ENCODE measurements at places on chromosomes 7 and 10. TPM values are rescaled to one million over a fixed set of nuclear protein-coding genes. Genes with fewer than 3 reads are reported as not detected.
A peak's percentile ranks its signal among the peaks of the same experiment; 100 is the strongest.

ZNF239 gene
- 6.3 TPM for total RNA-seq

TAS2R41 gene
- not detected for total RNA-seq

GRCh38 chr7:158442260-158442659, 145.4 kb downstream of the PTPRN2 start:
- H3K36me3 ChIP-seq: no peaks in the 10 kb centered on the region
- H3K27ac ChIP-seq: no peak overlapping the region
- no peaks in the 10 kb centered on the region for H3K27me3 ChIP-seq
- H3K4me1 ChIP-seq: no peaks in the 10 kb centered on the region
- no peak for DNase-seq

GSDME gene
- 63.6 TPM for total RNA-seq

LDB3 gene
- under 0.01 TPM for total RNA-seq

BAIAP2L1 gene
- total RNA-seq: 4.2 TPM

DNA sequence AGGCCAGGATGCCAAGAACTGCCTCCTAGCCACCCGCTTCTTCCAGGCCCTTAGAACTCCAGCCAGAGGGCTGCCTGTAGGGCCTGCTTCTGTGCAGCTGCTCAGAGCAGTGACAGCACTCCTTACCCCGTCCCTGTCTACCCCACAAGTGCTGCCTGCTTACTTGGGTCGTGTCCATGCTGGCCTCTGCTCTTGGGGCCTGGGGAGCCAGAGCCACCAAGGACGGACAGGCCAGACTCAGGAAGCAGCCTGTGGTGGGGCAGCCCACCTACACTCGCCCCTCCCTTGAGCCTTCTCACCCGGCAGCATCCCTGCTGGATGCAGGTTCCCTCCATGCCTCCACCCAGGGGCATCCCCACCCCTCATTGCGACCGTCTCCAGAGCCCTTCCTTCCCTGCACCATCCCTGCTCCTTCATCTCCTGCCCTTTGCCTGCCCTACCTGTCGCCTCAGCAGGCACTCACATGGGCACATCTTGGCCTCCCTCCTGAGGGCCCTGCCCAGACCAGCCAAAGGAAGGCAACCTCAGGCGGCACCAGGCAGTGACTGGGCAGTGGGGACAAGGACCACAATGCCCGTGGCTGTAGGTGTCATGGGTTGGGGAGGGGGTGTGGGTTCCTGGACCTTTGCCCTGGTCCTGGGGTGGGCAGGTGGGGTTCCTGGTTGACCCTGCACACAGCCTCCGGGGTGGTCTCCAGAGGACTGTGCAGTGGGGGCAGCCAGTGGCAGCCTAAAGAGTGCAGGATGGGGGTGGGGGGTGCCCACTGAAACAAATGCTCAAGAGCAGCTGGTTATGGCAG, 78.0 kb upstream of the TNS3 start:
- H3K4me1 ChIP-seq: peaks cover 4% of the 10 kb centered on the region
- H3K4me3 ChIP-seq: no peak overlapping the region
- no peak for DNase-seq
- no peaks in the 10 kb centered on the region for H3K36me3 ChIP-seq
- no peak overlapping the region for H3K27ac ChIP-seq

DNA sequence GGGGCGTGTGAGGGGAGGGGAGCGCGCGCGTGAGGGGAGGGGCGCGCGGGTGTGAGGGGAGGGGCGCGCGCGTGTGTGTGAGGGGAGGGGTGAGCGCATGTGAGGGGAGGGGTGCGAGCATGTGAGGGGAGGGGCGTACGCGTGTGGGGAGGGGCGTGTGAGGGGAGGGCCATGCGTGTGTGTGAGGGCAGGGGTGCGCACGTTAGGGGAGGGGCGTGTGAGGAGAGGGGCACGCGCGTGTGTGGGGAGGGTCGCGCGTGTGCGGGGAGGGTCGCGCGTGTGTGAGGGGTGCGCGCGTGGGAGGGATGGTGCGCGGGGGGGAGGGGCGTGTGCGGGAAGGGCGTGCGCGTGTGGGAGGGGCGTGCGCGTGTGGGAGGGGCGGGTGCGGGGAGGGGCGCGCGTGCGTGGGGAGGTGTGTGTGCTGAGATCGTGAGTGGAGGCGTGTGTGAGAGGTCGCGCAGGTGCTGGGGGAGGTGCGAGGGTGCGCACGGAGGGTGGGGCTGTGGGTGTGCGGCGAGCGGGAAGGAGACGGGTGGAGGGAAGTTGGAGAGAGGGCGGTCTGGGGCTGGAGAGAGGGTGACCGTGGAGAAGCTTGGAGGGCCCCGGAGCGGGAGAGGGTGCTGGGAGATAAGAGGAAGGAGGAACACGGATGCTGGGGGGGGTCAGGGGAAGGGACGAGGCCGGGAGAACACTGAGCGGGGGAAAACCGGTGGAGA, 19.7 kb downstream of the MXI1 start:
- H3K4me1 ChIP-seq: peaks cover 6% of the 10 kb centered on the region
- H3K36me3 ChIP-seq: no peaks in the 10 kb centered on the region
- H3K4me3 ChIP-seq: peak overlapping the region; percentile 86

GRCh38 chr10:18650404-18650997, 886 bp downstream of the NSUN6 start:
- peak overlapping the region; percentile 78 for H3K27ac ChIP-seq
- peak overlapping the region; percentile 98 for H3K4me3 ChIP-seq
- H3K36me3 ChIP-seq: no peaks in the 10 kb centered on the region
- no peaks in the 10 kb centered on the region for H3K27me3 ChIP-seq
- H3K4me1 ChIP-seq: peaks cover 15% of the 10 kb centered on the region
- peak; percentile 14 for DNase-seq

OPALIN gene
- total RNA-seq: not detected

ASB10 gene
- not detected for total RNA-seq

PTEN gene
- total RNA-seq: 93.9 TPM

DNA sequence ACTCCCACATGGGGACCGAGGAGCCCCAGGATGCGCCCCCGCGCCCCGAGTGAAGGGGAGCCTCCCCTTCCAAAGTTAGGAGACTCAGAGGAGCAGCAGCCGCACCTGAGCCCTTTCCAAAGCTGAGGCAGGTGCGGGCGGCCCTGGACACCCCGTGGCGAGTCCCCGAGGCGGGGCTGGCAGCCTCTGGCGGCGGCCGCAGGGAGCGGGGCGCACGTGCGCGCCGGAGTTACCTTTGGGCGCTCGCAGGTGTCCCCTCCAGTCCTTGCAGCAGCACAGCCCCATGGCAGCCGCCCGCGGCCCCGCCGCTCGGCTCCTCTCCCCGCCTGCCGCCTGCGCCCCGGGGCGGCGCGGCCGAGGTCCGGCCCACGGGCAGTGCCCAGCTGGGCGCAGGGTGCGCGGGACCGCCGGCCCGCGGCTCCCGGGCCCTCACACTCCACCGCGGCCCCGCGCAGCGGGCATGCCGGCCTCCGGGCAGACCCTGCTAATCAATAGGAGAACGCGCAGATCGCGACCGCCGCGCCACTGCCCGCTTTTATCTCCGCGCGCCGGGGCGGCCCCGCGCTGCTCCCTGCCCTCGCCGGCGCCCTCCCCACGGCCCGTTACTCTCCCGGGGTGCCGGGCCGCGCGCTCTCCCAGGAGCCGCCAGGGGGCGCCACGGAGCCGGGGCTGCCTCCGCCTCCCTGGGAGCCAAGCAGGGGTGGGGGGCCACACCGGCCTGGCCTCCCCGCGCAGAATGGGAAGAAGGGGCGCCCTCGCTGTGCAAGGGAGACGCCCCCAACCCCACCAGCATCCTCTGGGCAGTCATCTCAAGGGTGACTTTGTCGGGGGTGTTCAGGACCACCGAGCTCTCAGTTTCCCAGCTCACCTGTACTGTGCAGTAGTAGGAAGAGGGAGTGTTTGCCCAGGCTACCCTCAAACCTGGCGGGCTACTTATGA, 80.8 kb downstream of the ARHGAP22 start:
- peak overlapping the region; percentile 68 for H3K4me3 ChIP-seq
- no peak overlapping the region for H3K27ac ChIP-seq
- H3K36me3 ChIP-seq: no peaks in the 10 kb centered on the region
- peaks cover 39% of the 10 kb centered on the region for H3K4me1 ChIP-seq

DNA sequence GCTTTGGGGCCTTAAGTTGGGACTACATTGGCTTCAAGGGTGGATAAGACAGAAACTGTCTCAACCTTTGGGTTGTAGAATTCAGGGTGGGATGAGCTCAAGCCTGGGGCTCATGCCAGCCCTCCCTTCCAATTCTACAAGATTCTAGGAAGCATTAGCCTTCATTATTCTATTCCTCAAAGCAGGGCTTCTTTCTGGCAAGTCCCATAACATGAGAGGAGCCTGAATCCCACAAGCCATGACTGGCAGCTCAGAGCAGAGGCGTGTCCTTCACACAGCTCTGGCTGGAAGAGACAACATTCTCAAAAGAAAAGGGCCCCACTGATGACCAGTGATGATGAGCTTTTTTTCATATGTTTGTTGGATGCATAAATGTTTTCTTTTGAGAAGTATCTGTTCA, 187.6 kb downstream of the PLXNA4 start:
- H3K4me1 ChIP-seq: no peaks in the 10 kb centered on the region
- DNase-seq: no peak
- H3K36me3 ChIP-seq: no peaks in the 10 kb centered on the region
- H3K27me3 ChIP-seq: no peaks in the 10 kb centered on the region
- no peak overlapping the region for H3K4me3 ChIP-seq

CYP3A5 gene
- not detected for total RNA-seq

CH25H gene
- 34.9 TPM for total RNA-seq

DNA sequence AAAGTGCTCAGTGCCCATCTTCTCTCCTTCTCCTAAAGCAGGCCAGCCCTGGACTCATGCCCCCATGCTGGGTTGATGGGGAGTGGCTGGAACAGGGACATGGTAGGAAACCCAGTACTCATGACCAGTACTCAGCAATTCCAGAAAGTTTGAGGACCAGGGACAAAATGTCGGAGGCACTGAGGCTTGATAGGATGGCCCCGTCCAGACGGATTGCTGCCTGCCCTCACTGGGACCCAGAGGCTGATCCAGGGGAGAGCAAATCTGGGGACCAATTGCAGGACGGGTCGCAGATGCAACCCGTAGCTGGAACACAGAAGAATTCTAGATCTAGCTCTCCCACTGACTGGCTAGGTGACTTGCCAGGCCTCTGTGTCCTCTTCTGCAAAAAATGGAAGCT, 5.1 kb downstream of the ZCCHC24 start:
- 0 out of 2 replicates have a peak overlapping the region, but pooled peaks have one; percentile 5 for H3K4me3 ChIP-seq
- H3K4me1 ChIP-seq: peaks cover 51% of the 10 kb centered on the region
- peaks cover 3% of the 10 kb centered on the region for H3K36me3 ChIP-seq
- DNase-seq: no peak
- H3K27me3 ChIP-seq: no peaks in the 10 kb centered on the region
- peak overlapping the region; percentile 68 for H3K27ac ChIP-seq

- H3K36me3 ChIP-seq: peaks cover 33% of the 10 kb centered on the region
- peaks cover 44% of the 10 kb centered on the region for H3K4me1 ChIP-seq
- no peaks in the 10 kb centered on the region for H3K27me3 ChIP-seq
- H3K4me3 ChIP-seq: peak overlapping the region; percentile 95
Observed at GRCh38 chr7:116525298-116525912, 569 bp downstream of the CAV1 start.

DNA sequence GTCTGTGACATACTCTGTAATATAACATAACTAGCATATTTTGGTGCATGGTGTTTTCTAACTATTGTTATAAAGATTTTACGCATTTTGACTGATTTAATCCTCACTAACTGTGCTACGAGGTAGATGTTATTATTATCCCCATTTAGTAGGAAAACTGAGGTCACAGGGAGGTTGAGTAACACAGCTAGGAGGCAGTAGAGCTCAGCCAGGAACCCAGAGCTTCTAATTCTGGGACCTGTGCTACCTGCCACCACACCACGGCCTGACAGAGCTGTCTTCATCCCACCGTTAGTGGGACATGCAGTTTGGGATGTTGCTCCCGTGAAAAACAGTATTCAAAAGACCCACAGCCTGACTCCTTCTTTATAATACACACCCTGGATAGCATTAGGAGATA, 962.5 kb downstream of the CNTNAP2 start:
- H3K36me3 ChIP-seq: no peaks in the 10 kb centered on the region
- H3K27ac ChIP-seq: no peak overlapping the region
- no peaks in the 10 kb centered on the region for H3K4me1 ChIP-seq
- H3K4me3 ChIP-seq: no peak overlapping the region
- no peak for DNase-seq
- H3K27me3 ChIP-seq: no peaks in the 10 kb centered on the region

DNA sequence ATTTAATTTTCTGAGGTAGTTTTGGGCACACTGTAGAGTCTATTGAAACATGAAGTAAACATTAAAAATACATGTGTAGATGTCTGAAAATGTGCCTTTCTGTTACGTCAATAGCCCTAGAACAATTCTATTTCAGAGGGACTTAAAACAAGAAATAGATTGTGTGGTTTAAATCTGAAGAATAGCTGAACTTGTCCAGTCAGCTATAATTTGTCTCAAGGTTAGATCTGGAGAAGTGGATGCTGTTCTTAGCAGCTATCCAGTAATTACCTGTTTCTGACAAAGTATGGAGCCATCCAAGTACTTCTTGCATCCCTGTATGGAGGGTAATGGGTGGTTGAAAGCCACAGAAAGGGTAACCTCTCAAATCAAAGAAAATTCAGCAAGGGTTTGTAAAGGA, 92.8 kb downstream of the SEPTIN7 start:
- no peaks in the 10 kb centered on the region for H3K27me3 ChIP-seq
- no peak overlapping the region for H3K27ac ChIP-seq
- H3K4me3 ChIP-seq: no peak overlapping the region
- H3K36me3 ChIP-seq: peaks cover 42% of the 10 kb centered on the region

GRCh38 chr10:1035201-1035600, 9.5 kb upstream of the IDI2 start:
- no peak for DNase-seq
- no peaks in the 10 kb centered on the region for H3K36me3 ChIP-seq
- H3K27me3 ChIP-seq: no peaks in the 10 kb centered on the region
- no peak overlapping the region for H3K4me3 ChIP-seq
- no peaks in the 10 kb centered on the region for H3K4me1 ChIP-seq

DNA sequence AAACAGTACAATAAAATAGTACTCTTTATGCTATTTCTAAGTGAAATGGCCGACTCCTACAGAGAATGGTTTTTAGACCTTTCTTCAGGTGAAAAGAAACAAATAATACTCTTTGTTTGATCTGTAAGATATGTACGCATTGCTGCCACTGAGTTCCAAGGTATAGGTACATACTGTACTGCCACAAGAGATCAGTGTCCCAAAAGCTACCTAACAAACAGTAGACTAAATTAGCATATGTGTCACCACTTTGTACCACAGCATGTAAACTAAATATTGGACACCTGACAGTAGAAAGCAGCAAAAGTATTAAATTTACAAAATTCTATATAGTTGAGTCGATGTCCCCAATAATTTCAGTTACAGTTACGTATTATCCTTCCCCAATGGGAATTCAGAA, 14.4 kb downstream of the MTPN start:
- H3K4me1 ChIP-seq: peaks cover 49% of the 10 kb centered on the region
- no peak overlapping the region for H3K27ac ChIP-seq
- H3K4me3 ChIP-seq: no peak overlapping the region
- no peaks in the 10 kb centered on the region for H3K27me3 ChIP-seq
- DNase-seq: no peak

- H3K36me3 ChIP-seq: peaks cover 25% of the 10 kb centered on the region
- no peaks in the 10 kb centered on the region for H3K27me3 ChIP-seq
- peak overlapping the region; percentile 65 for H3K4me3 ChIP-seq
- peak overlapping the region; percentile 88 for H3K27ac ChIP-seq
- peaks cover 54% of the 10 kb centered on the region for H3K4me1 ChIP-seq
Observed at GRCh38 chr7:23347033-23347681, 48.0 kb downstream of the MALSU1 start.

SEPTIN14 gene
- not detected for total RNA-seq

FGFR2 gene
- not detected for total RNA-seq

GRCh38 chr10:110625356-110625894, 18.7 kb upstream of the RBM20 start:
- H3K4me3 ChIP-seq: no peak overlapping the region
- no peaks in the 10 kb centered on the region for H3K27me3 ChIP-seq
- peaks cover 4% of the 10 kb centered on the region for H3K4me1 ChIP-seq
- H3K36me3 ChIP-seq: no peaks in the 10 kb centered on the region
- H3K27ac ChIP-seq: no peak overlapping the region
